ENCODE measurements at places on chromosomes 11 and 22. TPM values are rescaled to one million over a fixed set of nuclear protein-coding genes. Genes with fewer than 3 reads are reported as not detected.

HPS5 gene
- total RNA-seq = 16.1 TPM

- DNase-seq = no peak
These were observed 248.1 kb downstream of the CNTN5 start for GRCh38 chr11:99268886-99269285.

DNA sequence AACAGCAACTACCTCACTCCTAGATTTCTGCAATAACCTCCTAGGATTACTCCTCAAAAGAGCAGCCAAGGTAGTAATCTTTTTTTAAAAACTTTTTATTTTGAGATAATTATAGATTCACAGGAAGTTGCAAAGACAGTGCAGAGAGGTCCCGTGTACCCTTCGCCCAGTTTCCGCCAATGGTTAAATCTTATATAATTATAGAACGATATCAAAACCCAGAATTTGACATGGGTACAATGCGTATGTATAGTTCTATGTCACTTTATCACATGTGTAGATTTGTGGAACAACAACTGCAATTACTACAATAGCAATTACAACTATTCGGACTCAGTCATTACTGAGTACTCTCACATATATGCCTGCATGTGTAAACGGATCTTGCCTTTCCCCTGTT is 94.8 kb upstream of the APOA1 start:
- DNase-seq = no peak

GRCh38 chr11:86784241-86784681 is 16.1 kb upstream of the PRSS23 start:
- no peak for DNase-seq

GRCh38 chr11:81966340-81966739 is 767.3 kb downstream of the FAM181B start:
- DNase-seq = no peak

- DNase-seq = no peak
These were observed 192.6 kb upstream of the NAV2 start for GRCh38 chr11:19519912-19520641.

- no peak for DNase-seq
These were observed 20.4 kb downstream of the CDPF1 start for GRCh38 chr22:46229701-46230100.

DNA sequence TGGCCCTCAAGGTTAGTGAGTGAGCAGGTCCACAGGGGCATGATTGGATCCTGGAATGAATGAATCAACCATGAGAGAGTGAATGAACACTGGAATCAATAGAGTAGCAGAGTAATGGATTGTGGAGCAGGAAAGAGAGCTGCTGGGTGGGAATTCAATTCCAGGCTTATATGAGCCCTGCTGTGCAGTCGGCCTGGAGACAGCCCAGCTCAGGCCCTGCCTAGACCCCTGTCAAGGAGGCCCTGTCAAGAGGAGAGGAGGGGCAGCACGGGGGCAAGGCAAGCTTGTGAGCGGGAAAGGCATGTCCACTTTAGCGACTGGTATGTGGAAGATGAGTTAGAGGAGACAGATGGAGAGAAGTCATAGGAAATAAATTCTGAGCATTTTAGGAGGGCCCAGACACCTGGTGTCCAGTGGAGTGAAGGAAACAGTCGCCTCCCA is 1.3 kb upstream of the FOLR1 start:
- DNase-seq = no peak

FOLR1 gene
- total RNA-seq = not detected

- no peak for DNase-seq
These were observed 23.6 kb downstream of the TOM1 start for GRCh38 chr22:35323305-35323704.

- DNase-seq = no peak
These were observed 12.7 kb upstream of the TNNT3 start for GRCh38 chr11:1906611-1907423.

DNA sequence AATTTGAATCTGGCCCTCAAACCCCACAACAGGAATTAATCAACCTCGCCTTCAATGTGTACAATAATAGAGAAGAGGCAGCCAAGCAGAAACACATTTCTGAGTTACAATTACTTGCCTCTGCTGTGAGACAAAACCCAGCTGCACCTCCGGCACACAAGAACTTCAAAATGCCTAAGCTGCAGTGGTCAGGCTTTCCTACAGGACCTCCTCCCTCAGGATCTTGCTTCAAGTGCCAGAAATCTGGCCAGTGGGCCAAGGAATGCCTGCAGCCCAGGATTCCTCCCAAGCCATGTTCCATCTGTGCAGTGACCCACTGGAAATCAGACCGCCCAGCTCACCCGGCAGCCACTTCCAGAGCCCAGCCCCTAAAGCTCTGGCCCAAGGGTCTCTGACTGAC is 3.4 kb upstream of the NDUFC2 start:
- DNase-seq = no peak
